ENCODE measurements at places on chromosomes 5 and 9. TPM values are rescaled to one million over a fixed set of nuclear protein-coding genes. Genes with fewer than 3 reads are reported as not detected.

DNA sequence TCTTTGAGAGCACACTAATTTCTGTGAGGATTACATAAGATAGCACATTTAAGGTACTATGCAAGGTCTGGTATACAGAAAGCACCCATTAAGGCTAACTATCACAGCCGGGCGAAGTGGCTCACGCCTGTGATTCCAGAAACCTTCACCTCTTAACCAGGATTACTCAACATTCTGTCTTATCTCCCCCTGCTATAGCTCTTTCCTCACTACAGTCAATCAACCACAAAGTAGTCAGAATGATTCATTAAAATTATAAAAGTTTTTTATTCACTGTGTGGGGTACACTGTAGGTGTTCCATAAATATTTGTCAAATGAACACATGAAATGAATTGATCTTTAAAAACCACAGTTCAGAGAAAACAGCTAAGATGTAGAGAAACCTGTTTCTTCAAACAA, 48.7 kb downstream of the CHD1 start:
- no peaks in the 10 kb centered on the region for H3K27me3 ChIP-seq
- no peak for DNase-seq
- H3K4me1 ChIP-seq, result no peaks in the 10 kb centered on the region
- H3K27ac ChIP-seq, result no peak overlapping the region
- H3K36me3 ChIP-seq, result peaks cover 71% of the 10 kb centered on the region
- no peak overlapping the region for H3K4me3 ChIP-seq

- no peaks in the 10 kb centered on the region for H3K36me3 ChIP-seq
- no peaks in the 10 kb centered on the region for H3K27me3 ChIP-seq
- H3K4me3 ChIP-seq, result no peak overlapping the region
- no peak for DNase-seq
Observed at GRCh38 chr5:176780176-176781053, 29.9 kb upstream of the UNC5A start.

GRCh38 chr9:87683751-87684626, 41.9 kb upstream of the CTSL start:
- H3K27ac ChIP-seq, result no peak overlapping the region
- no peaks in the 10 kb centered on the region for H3K4me1 ChIP-seq
- no peak for DNase-seq
- H3K4me3 ChIP-seq, result no peak overlapping the region

The NR4A3 gene
- total RNA-seq, result 0.26 TPM

DNA sequence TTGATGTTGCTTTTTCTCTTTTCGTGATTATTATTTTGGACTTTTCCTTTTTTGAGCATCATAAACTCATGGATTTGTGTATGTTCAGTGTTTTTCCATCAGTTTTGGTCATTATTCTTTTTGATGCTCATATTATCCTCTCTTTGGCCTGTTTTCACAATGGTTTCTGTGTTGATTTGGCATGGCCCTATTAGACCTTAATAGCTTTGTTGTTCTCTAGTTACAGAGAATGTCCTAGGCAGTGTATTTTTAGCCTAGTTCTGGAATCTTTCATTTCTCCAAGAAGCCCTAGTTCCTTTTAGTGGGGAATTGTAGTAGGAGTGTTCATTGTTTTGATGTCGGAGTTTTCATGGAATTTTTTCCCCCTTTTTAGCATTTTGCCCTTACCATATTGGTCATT, 41.3 kb upstream of the ROPN1L start:
- no peak overlapping the region for H3K27ac ChIP-seq
- peaks cover 26% of the 10 kb centered on the region for H3K36me3 ChIP-seq
- peaks cover 15% of the 10 kb centered on the region for H3K4me1 ChIP-seq
- no peak for DNase-seq
- no peaks in the 10 kb centered on the region for H3K27me3 ChIP-seq

The EFNA5 gene
- total RNA-seq, result 105 TPM

DNA sequence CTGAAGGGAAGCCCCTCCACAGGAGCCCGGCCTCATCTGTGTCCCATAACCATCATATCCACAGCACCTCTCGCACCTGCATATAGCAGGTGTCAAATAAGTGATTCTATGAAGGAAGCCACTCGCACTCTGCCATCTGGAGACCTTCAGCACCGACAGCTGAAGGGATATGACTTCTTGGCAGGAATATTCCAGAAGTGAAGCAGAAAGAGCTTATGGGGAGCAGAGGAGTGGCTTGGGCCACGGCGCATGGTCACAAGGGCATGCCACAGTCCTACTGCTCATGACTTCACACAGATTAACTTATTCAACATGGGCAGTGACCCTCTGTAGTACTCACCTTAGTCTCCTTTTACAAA, 80.9 kb downstream of the NSUN2 start:
- H3K36me3 ChIP-seq, result no peaks in the 10 kb centered on the region
- no peaks in the 10 kb centered on the region for H3K27me3 ChIP-seq
- no peaks in the 10 kb centered on the region for H3K4me1 ChIP-seq
- no peak overlapping the region for H3K4me3 ChIP-seq

The SPATA31D4 gene
- total RNA-seq, result not detected

DNA sequence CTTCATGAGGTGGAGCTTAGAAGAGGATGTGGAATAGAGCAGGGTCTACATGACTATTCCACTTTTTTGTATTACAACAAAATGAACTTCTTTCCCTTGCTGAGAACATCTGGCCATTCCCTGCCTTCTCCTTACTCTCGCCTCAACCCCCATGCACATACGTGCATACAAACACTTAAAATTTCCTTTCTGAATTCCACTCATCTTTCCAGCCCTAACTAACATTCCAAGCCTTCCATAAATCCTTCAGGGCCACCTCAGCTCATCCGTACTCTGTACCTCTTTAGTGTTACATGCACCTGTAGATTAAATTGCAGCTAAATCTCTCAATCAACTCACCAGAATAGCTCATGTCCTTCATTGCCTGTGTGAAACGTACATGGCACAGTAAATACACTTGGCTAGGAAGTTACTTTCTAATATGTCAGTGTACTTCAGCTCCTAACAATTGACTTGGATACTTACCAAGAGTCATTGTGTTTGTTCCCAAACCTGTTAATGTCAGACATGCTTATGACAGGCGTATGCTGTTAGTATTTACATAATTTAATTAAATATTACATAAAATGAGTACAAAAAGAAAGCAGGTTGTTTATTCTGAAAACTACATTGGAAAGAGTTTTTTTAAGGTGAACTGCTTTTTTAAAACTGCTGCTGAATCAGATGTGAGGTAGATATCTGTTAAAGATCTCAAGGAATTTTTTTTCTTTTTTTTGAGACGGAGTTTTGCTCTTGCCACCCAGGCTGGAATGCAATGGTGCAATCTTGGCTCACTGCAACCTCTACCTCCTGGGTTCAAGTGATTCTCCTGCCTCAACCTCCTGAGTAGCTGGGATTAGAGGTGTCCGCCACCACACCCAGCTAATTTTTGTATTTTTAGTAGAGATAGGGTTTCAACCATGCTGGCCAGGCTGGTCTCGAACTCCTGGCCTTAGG, 55.7 kb downstream of the GLIS3 start:
- no peaks in the 10 kb centered on the region for H3K27me3 ChIP-seq
- H3K36me3 ChIP-seq, result no peaks in the 10 kb centered on the region
- H3K27ac ChIP-seq, result no peak overlapping the region
- H3K4me1 ChIP-seq, result peaks cover 11% of the 10 kb centered on the region
- DNase-seq, result no peak

- no peak overlapping the region for H3K27ac ChIP-seq
- peak; percentile 44 for DNase-seq
- H3K36me3 ChIP-seq, result no peaks in the 10 kb centered on the region
- H3K4me1 ChIP-seq, result peaks cover 19% of the 10 kb centered on the region
Observed at GRCh38 chr5:163772241-163772640, 266.8 kb downstream of the MAT2B start.

- H3K4me1 ChIP-seq, result peaks cover 35% of the 10 kb centered on the region
- H3K27me3 ChIP-seq, result no peaks in the 10 kb centered on the region
- H3K4me3 ChIP-seq, result peak within 1 kb of the TSS; percentile 83
- H3K36me3 ChIP-seq, result no peaks in the 10 kb centered on the region
Observed at GRCh38 chr5:80255811-80256712, at the start of gene SERINC5. Gene SERINC5, minus strand, starts transcription at chr5:80256048. Its CDS starts 126 bp downstream, at chr5:80255922.

GRCh38 chr9:70136632-70137031, 93.0 kb downstream of the MAMDC2 start:
- no peak overlapping the region for H3K4me3 ChIP-seq
- H3K36me3 ChIP-seq, result no peaks in the 10 kb centered on the region
- no peak for DNase-seq
- H3K27ac ChIP-seq, result no peak overlapping the region
- H3K4me1 ChIP-seq, result no peaks in the 10 kb centered on the region

DNA sequence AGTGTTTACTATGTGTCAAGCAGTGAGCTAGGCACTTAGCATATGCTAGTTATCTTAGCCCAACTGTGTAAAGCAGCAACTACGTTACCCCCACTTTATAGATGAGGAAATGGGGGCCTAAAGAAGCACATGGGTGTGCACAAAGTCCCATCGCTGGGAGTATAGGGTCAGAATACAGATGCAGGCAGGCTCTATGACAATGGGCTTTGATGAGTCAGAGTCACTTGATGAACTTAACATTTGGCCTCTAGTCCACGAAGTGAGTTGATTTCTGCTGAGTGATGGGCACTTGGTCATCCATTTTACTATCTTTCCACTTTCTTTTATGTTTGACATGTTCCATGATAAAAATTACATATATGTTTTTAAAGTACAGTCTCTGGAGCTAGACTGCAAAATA, 204.3 kb downstream of the TRIM32 start:
- no peaks in the 10 kb centered on the region for H3K36me3 ChIP-seq
- no peaks in the 10 kb centered on the region for H3K27me3 ChIP-seq
- H3K27ac ChIP-seq, result no peak overlapping the region
- no peaks in the 10 kb centered on the region for H3K4me1 ChIP-seq

The ENHO gene
- 21.3 TPM for total RNA-seq

DNA sequence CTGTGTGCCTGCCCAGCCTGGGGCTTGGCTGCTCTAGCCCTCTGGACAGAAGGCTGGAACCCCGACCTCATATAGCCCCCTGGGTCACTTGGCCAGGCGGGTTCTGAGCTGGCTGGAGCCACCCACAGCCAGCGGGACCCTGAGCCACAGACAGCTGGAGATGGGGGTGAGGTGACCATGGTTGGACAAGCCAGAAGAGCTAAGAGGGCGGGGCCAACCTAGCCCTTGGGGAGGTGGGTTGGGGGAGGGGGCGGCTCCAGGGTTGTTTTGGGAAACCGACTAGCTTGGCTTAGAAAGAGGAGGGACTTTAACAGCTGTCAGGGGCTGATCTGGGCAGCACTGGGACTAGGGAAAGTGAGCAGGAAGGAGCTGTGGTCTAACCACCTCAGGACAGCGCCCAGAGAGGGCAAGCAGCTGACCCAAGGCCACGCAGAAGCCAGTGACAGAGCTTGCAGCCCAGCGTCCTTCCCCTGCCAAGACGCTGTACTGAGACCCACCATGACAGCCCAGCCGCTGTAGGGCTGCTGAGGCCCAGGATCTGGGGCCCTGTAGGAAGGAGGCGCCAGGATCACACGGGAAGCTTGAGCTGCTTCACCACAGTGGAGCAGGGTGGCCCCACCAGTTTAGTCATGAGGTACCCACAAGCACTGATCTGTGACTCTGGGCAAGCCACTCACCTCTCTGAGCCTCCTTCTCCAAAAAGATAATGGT, 2.2 kb downstream of the AIF1L start:
- DNase-seq, result no peak
- peak overlapping the region; percentile 14 for H3K4me3 ChIP-seq
- H3K4me1 ChIP-seq, result peaks cover 21% of the 10 kb centered on the region
- no peak overlapping the region for H3K27ac ChIP-seq
- H3K36me3 ChIP-seq, result no peaks in the 10 kb centered on the region

The AMBP gene
- not detected for total RNA-seq

DNA sequence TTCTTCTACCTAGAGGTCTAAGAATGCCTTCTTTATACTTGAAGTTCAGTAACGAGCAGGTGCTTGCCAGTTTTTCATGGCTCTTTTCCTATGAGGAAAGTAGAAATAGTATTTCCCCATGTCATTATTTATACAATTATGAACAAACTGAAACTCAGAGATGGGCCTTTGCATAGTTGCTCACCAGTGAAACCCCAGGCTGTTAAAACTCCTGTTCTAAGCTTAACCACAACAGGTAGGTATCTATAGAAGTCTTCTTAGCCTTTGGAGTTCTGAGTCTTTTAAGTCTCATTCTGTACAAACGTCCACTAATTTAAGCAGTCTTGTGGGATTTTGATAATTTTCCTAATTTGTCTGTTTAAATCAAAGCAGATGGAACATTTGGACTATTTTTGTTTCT, 90.1 kb downstream of the STARD4 start:
- H3K27ac ChIP-seq, result no peak overlapping the region
- H3K4me3 ChIP-seq, result no peak overlapping the region
- DNase-seq, result no peak
- no peaks in the 10 kb centered on the region for H3K4me1 ChIP-seq

GRCh38 chr5:111310711-111311620, 86.8 kb downstream of the CAMK4 start:
- DNase-seq, result no peak
- peaks cover 21% of the 10 kb centered on the region for H3K27me3 ChIP-seq
- no peak overlapping the region for H3K27ac ChIP-seq
- H3K4me1 ChIP-seq, result peaks cover 5% of the 10 kb centered on the region
- H3K36me3 ChIP-seq, result no peaks in the 10 kb centered on the region
- H3K4me3 ChIP-seq, result no peak overlapping the region

- no peak overlapping the region for H3K27ac ChIP-seq
- H3K27me3 ChIP-seq, result no peaks in the 10 kb centered on the region
- H3K4me3 ChIP-seq, result no peak overlapping the region
- H3K4me1 ChIP-seq, result no peaks in the 10 kb centered on the region
- DNase-seq, result no peak
- no peaks in the 10 kb centered on the region for H3K36me3 ChIP-seq
Observed at GRCh38 chr9:90854637-90855175, 53.1 kb downstream of the SYK start.

- no peak overlapping the region for H3K27ac ChIP-seq
- H3K36me3 ChIP-seq, result no peaks in the 10 kb centered on the region
- H3K27me3 ChIP-seq, result no peaks in the 10 kb centered on the region
- no peak for DNase-seq
- no peak overlapping the region for H3K4me3 ChIP-seq
Observed at GRCh38 chr9:107983762-107984161, 494.2 kb upstream of the KLF4 start.

- H3K4me1 ChIP-seq, result peaks cover 10% of the 10 kb centered on the region
- H3K36me3 ChIP-seq, result no peaks in the 10 kb centered on the region
- peaks cover 13% of the 10 kb centered on the region for H3K27me3 ChIP-seq
- H3K27ac ChIP-seq, result no peak overlapping the region
Observed at GRCh38 chr5:157571357-157571827, 4.2 kb downstream of the ADAM19 start.

- H3K27me3 ChIP-seq, result no peaks in the 10 kb centered on the region
- no peak overlapping the region for H3K4me3 ChIP-seq
- no peaks in the 10 kb centered on the region for H3K4me1 ChIP-seq
- H3K36me3 ChIP-seq, result no peaks in the 10 kb centered on the region
- DNase-seq, result no peak
Observed at GRCh38 chr5:89300426-89300970, 417.5 kb upstream of the MEF2C start.

The SHISAL2B gene
- total RNA-seq, result 10.4 TPM

The LRRC26 gene
- not detected for total RNA-seq

DNA sequence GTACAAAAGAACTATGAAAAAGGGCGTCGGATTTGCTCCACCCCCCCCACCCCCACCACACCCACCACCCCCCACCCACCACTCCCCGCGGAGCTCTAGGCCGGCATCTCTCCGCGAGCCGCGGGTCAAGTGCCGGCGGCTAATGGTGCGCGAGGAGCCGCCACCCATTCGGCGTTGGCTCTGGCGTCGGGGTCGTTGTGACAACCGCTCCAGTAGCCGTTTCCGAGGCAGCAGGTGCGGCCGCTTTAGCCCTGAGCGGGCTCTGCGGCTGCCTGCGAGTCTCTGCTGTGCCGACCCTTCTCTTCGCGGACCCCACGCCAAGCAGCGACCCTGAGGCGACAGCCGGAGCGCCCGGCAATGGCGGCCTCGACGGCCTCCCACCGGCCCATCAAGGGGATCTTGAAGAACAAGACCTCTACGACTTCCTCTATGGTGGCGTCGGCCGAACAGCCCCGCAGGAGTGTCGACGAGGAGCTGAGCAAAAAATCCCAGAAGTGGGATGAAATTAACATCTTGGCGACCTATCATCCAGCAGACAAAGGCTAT, at the start of gene PPP1R2B:
Gene PPP1R2B (plus strand): TSS at position 90 of the 546 bp plus-strand sequence. CDS start 268 bp downstream, at position 358.
- no peak within 1 kb of the TSS for H3K4me3 ChIP-seq
- no peaks in the 10 kb centered on the region for H3K4me1 ChIP-seq
- no peak for DNase-seq
- H3K27me3 ChIP-seq, result no peaks in the 10 kb centered on the region

All from neural progenitor cell (in vitro differentiated cells).